ENCODE measurements at places on chromosomes 1 and 21. TPM values are rescaled to one million over a fixed set of nuclear protein-coding genes. Genes with fewer than 3 reads are reported as not detected.

GRCh38 chr1:6133146-6133895 lies 46.8 kb downstream of the CHD5 start:
- DNase-seq, result no peak

Gene THEM5
- total RNA-seq, result not detected

DNA sequence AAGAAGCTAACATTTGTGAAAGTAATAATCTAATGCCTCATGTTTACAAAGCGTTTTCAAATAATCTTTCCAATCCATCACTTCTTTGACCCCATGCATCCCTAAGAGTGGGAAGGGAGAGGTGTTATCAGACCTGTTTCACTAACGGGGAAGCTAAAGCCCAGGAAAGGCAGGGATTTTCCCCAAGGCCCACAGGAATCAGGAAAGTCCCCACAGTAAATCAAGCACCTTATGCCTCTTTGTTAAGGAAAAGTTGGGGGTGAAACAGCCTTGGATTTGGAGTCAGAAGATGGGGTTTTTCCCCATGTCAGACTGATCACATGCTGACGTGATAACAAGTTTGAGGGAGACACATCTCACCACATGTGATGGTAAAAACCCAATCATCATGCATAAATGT lies 20.0 kb upstream of the ANGPTL7 start:
- no peak for DNase-seq

Gene PDE9A
- 28.2 TPM for total RNA-seq

DNA sequence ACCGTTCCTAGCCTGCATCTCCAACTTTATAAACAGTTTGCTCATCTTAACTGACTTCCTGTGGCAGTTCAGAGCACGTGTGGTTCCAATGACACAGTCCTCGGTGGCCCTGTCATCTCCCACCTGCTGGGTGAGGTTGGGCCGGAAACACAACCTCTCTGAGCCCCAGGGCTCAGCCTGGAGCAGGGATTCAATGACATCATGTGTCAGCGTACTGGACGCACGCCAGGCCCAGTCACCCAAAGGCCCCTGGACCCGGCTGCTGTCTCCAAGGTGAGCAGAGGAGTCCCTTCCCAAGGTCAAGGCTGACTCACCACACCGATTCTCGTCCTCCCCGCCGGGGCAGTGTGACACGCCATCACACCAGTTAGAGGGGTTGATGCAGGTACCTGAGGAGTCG lies 19.9 kb downstream of the TMPRSS2 start:
- DNase-seq, result no peak

DNA sequence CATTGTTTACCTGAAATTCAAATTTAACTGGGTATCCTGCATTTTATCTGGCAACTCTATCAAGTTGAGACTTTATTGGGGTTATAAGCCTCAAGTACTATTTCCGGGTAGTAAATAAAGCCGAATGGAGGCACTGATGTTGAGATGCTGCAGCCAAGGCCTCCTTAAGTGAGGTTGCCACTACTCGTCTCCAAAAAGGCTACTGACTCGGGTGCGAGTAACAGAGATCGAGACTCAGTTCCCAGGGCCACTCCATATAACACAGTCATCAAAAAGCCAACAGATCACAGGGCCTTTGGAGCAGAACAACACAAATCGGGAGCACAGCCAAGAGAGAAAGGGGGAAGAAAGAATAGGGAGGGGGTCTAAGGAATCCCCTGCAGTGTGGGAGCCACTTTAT lies 524 bp downstream of the COPA start:
- no peak for DNase-seq

DNA sequence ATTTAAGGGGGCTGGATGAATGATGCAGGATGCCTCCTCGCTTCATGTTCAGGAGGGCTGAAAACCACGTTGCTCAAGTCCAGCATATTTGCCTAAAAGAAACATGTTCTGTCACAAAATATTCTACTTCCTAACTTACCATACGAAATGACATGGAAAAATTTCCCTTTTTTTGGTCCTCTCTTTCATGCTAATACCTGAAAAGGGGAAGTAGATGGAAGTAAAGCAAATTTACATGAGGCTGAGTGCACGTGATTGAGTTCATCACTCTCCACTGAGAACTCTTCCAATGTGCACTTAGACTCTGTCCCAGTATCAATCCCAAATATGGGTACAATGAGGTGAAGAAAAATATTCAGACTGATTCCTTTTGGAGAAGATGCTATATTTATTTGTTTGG lies 23.0 kb downstream of the XCL2 start:
- no peak for DNase-seq

Gene MAB21L3
- not detected for total RNA-seq

GRCh38 chr21:41149199-41149598 lies 18.8 kb upstream of the BACE2 start:
- no peak for DNase-seq

GRCh38 chr21:36089946-36090345 lies 20.1 kb downstream of the CBR1 start:
- no peak for DNase-seq

GRCh38 chr1:201359873-201360210 lies 17.6 kb downstream of the TNNT2 start:
- no peak for DNase-seq

- no peak for DNase-seq
Observed at GRCh38 chr21:17536381-17536780, 23.5 kb downstream of the CXADR start.

DNA sequence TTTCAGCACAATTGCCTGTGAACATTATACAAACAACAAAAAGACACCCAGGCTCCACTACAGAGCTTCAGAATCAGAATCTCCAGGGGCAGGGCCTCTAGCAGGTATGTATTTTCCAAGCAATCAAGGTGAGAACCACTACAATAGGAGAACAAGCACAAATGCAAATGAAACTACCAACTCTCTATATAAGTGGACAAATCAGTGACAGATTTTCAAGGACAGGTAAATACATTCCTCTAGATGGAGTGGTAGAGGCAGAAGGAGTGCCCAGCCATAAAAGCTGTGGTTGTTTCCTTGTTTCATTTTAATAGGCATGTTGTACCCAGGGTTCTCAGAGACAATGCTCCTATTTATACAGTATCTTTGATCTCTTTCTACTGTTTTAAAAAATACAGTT lies 20.1 kb upstream of the CCDC17 start:
- no peak for DNase-seq

Gene LRRC71
- total RNA-seq, result not detected

Gene FMO4
- 3.0 TPM for total RNA-seq

DNA sequence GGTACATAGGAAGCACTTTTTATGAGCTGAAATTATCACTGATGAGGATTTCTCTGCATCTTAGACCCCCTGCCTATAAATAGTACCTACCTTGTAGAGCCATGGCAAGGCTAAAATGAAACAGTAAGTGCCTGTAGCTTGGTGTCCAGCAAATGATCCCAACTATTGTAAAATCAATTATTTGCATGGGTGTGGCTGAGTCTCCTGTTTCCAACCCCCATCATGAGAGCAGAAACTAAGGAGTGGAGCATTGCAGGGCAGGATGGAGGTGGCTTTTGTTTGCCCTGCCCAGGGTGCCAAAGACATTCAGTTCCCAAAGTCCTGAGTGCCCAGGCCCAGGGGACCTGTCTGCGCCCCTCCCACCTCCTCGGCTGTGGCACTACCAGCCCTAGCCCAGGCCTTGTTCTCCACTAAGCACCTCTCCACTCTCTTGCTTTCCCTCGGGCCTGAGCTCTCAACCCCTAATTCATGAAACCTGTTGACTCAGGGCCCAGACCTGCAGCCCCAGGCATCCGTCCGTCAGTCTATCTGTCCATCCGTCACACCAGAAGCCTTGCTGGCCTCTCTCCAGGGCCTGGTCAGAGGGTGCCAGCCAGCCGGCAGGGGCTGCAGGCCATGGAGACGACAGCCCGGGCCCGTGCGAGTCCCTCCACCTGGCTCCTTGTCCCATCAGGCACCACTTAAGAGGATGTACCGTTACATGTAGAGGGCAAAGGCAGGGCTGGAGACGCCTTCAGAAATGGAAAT lies 39.6 kb downstream of the PAX7 start:
- DNase-seq, result no peak

DNA sequence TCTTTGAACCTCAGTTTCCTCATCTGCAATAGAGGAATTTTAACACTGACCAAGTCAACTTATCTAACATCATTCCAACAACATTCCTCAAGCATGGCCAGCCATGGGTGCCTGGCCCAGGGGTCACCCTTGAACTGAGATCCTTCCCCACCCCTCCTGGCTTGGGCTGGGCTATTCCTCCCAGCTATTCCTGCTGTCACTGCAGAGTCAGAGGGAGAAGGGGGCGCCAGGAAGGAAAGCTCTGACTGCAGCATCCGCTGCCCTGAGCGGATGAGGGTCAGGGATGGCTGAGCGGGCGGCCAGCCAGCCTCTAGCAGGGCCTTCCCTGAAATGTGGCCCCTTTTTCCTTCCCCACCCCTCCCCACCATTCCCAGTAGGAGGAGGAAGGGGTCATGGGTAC lies 3.1 kb downstream of the TINAGL1 start:
- peak; percentile 39 for DNase-seq

GRCh38 chr1:180271272-180272255 lies 41.5 kb downstream of the LHX4 start:
- no peak for DNase-seq

Gene TMOD4
- 1.6 TPM for total RNA-seq

GRCh38 chr1:21569820-21570527 lies 60.8 kb downstream of the ALPL start:
- no peak for DNase-seq

GRCh38 chr1:162283657-162284056 lies 93.0 kb downstream of the SPATA46 start:
- no peak for DNase-seq

- no peak for DNase-seq
Observed at GRCh38 chr1:51264451-51264850, 28.4 kb downstream of the RNF11 start.

- no peak for DNase-seq
Observed at GRCh38 chr21:45323487-45324311, 36.0 kb upstream of the POFUT2 start.

DNA sequence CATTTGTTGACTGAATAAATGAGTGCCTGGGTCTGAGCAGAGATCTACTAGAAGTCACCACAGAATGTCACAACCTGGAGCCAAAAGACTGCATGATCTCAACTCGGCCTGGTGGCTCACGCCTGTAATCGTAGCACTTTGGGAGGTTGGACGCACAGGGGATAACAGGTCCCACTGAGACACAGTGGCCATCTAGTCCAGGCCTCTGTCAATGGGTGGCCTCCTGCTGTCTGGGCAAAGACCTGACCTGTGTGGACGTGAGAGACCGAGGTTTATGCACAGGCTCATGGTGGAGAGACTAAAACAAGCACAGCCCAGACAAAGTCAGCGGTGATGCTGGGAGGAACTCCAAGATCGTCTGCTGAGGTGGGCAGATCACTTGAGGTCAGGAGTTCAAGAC lies 103.0 kb upstream of the BACE2 start:
- no peak for DNase-seq

DNA sequence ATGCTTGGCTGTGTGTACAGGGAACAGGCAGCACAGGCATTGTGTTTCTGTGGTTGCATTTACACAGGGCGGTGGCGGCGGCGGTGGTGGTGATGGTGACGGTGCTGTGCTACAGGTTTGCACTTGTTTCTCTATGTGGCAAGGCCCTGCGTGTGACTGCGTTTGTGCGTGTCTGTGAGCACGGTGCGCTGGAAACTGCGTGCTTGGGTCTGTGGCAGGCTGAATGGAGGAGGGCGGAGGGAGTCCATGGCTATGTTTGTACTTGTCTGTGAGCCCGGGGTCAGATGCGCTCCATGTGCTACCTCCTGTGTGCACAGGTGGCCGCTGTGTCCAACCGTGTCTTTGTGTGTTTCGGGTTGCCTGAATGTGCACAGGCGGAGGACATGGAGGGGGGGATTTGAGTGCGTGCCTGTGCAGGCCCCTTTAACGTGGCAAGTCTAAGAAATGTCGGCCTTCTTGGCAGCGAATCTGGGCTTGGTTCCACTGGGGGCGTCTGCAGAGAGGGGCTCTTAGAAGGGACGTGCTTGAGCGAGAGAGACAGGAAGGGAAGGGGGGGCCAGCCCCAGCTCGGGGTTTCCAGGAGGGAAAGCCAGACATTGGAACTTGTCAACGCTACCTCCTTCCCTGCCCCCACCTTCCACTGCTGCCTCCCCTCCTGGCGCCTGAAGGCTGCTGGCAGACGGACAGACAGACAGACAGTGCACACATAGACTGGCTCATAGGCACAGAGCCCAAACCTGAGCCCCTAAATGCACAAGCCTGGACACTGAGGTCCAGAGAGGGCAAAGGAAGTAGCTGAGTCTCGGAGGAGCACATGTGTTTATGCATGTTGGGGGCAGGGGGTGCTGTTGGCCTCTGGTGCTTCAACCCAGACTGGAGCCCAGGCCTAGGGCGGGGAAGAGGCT lies 32.7 kb upstream of the WASF2 start:
- DNase-seq, result no peak

- no peak for DNase-seq
Observed at GRCh38 chr1:26259578-26259977, 20.3 kb upstream of the SH3BGRL3 start.

Gene TNFRSF18
- 1.9 TPM for total RNA-seq

DNA sequence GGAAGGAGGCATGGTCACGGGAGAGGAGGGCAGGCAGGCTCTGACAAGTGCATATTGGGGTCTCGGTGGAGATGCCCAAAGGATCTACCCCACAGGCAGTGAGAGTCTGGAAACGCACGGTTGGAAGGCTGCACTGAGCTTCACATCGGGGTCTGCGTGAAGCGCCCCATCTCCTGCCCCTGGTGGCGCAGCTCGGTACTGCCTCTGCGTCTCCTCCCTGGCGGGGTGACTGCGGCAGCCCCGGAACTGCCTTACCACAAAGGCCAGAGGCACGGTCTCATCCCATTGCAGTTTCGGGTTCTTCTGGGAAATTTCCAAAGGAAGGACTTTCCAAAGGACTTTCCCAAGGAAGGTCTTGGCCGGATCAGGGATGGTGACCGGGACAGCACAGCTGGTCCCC lies 69.2 kb upstream of the AJAP1 start:
- peak; percentile 80 for DNase-seq

DNA sequence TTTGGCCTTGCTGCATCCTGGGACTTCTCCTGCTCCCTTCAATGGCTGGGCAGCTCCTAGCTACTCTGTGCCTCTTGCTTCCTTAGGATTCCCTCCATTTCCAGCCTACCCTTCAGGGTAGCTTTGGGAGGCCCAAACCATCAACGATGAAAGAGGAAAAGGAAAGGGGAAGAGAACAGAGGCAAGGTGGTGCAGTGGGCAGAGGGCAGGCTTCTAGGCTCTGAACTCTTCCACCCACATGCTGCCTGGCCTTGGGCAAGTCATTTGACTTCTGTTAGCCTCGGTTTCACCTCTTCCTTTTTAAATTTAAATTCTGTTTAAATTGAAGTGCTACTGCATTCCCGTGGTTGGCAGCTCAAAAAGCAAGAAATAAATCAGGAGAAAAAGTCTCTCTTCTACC lies 5.7 kb upstream of the PPM1J start:
- no peak for DNase-seq

Gene OR2AK2
- not detected for total RNA-seq

Gene ADCY10
- total RNA-seq, result not detected

DNA sequence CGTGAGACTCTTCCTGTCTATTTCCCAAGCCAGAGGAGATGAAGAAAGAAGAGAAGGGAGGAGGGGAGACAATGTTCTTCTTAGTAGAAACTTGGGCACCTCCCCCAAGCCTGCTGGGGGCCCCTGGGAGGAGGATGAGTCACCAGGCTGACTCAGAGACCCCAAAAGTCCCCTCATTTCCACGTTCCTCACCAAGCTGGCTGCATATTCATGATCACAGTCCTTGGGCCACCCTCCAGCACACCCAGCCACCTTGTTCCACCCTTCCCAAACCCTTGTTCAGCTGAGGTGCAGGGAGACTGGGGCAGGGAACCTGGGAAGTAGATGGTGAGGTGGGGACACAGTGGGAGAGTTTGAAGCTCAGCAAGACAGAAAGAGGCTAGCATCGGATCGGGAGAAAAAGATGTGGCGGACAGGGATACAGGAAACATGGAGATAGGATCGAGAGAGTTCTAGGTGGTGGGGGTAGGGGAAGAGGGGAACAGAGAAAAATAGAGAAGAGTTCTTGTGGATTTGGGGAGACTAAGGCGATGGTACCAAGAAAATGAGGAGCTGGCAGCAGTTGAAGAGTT lies 712 bp downstream of the RAB13 start:
- DNase-seq, result peak; percentile 42
